ENCODE measurements at places on chromosomes 7 and 10. TPM values are rescaled to one million over a fixed set of nuclear protein-coding genes. Genes with fewer than 3 reads are reported as not detected.

Gene C10orf105
- polyA plus RNA-seq: 0.21 TPM

Gene AKR1C8
- 0.58 TPM for polyA plus RNA-seq

Gene PLEKHS1
- 0.14 TPM for polyA plus RNA-seq

Gene SLC26A5
- 0.55 TPM for polyA plus RNA-seq

Gene MEPCE
- 53.1 TPM for polyA plus RNA-seq

Gene SPDYE2
- polyA plus RNA-seq: 10.7 TPM

- no peak for DNase-seq
Measured at GRCh38 chr10:43299579-43299978, 32.7 kb upstream of the RASGEF1A start.
